Right lobe of liver (tissue), 6 donors: ENCODE measurements at places on chromosomes 3 and 15.

DNA sequence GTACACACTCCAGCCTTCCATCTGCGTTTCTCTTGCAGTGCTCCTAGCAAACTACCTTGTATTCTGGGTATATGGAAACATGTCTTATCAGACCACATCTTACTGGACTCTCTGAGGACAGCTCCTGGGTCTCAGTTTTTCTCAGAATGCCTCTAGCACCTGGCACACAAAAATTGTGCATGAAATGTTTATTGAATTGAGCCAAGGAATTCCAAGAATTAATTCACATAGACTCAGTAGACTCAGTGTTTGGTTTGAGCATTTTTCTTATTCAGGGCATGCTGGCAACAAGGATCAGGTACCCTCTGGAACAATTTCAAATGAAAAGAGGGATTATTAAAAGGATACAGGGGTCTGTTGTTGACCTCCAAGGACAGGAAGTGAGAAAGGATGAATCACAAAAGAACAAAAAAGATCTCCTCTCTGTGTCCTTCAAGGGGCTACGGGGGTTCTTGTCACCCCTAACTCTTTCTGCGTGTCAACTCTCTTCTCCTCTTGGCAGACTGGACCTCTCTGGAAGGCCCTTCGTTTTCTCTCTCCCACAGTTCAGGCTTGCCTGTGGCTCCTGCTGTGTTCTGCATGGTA, 270.0 kb upstream of the HES1 start:
- no peak for DNase-seq

- no peak for DNase-seq
Measured at GRCh38 chr3:189404024-189404423, 227.2 kb upstream of the TP63 start.

DNA sequence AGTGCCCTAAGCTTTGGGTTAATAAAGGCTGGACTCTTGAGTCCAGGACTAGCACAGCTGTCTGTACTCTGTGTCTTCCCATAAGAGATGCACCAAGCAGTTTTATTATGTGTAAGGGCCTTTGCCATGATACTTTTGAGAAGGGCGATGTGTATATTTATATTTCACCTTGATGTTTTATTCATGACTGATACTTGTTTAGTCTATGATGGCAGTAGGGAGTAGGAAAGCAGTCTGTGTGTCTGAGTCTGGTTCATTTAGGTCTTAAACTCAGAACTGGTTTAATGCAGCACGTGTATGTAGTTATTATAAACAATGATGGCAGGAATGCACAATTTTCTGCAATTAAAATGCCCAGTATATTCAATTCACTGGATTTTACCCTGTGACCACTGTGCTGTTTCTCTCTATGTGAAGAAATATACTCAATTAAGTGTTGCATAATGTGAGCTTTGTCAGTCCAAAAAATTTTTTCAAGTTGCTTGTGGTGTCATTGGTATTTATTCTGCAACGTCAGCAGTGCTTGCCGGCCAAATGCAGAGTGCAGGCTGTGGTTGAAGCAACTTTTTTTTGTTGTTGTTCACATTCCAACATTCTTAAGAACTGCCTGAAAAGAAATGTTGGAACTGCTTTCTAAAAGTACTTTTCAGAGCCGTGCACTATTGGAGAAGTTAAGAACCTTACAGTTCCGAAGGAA, 423.7 kb upstream of the SEMA6D start:
- DNase-seq: peak; percentile 37

DNA sequence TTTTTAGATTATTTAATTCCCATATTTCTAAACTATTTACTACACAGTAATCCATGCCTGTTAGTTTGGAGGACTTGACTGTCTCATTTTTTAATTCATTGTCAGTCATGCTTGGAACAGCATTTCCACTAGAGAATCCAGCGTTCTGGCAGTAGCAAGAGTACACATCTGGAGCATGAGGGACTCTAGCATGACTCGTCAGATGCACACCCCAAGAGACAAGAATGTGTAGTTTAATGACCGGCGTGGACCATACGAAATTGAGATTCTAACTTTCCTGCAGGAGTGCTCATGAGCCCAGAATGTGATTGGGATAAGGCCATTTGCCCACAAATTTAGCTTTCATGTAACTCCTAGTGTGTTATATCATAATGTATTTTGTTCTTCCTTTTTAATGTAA, 48.9 kb downstream of the ASB7 start:
- no peak for DNase-seq

- no peak for DNase-seq
Measured at GRCh38 chr3:72258361-72259141, 473.6 kb upstream of the PROK2 start.

- no peak for DNase-seq
Measured at GRCh38 chr3:50325497-50326181, 2.4 kb downstream of the TUSC2 start.

- no peak for DNase-seq
Measured at GRCh38 chr3:4078903-4079302, 224.3 kb upstream of the SETMAR start.

DNA sequence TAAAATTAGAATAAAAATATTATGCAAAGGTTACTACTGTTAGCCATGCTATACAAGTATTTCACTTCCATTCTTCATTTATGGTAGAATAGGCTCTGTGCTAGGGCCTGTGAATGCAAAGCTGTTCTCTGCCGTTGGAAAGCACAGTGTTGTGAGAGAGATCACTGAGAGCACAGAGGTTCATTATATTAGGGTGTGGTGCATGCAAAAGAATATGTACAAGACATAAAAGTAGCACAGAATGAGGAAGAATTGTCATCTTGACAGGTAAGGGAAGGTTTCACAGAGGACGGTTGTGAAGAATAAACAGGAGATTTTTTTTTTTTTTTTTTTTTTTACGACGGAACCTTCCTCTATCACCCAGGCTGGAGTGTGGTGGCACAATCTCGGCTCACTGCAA, 25.2 kb upstream of the FNDC3B start:
- no peak for DNase-seq

DNA sequence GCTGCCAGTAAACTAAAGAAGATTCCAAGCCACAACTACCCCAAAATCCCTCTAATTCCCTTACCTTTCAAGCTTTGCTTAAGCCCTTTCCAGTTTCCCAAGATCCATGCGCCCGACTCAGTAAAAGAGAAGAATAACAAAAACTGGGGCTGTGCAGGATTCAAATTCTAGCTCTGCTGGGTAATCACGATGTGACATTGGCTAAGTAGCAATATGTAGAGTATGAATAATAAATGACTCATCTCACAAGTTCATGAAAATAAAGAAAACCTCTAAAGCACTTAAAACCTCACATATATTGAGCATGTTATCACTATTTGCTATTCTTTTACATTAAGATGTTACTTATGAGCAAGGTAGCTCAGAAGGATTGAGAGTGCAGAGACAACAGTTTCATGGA, 522.2 kb upstream of the ZNF717 start:
- no peak for DNase-seq

DNA sequence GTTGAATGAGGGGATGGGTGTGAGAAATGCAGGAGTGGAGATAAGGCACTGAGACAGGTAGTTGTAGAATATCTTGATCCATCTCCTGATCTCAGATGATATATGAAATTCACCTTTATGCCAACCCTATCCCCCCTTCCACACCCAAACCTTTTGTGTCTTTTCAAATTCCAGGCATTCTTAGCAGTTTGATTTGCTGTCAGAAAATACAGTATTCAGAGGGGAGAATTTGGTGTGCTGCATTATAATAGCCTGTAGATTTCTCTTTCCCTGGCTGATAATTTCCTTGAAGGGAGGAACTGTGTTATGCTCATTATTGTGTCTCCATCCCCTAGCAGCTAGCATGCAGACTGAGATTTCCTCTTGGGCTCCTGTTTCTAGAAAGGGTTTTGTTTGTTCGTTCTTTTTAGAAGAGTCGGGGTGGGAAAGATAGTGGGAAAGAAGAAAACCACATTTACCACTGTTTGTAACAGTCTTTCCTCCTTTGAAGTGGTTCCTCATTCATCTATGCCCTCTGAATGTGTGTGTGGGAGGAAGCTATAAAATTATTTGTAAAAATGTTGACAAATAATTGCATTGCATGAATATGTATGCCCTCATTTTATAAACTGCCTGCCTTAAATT, 373.4 kb downstream of the DIPK2A start:
- DNase-seq: no peak

GRCh38 chr15:93467337-93467736, 378.3 kb upstream of the RGMA start:
- no peak for DNase-seq

- no peak for DNase-seq
Measured at GRCh38 chr15:82143390-82144385, 97.9 kb upstream of the MEX3B start.

- no peak for DNase-seq
Measured at GRCh38 chr15:80526556-80527340, 122.6 kb downstream of the ARNT2 start.

GRCh38 chr3:160130071-160130470, 95.2 kb upstream of the C3orf80 start:
- no peak for DNase-seq

GRCh38 chr3:42159706-42160472, 68.7 kb downstream of the TRAK1 start:
- no peak for DNase-seq

GRCh38 chr3:47163169-47164006, 525 bp downstream of the SETD2 start:
- DNase-seq: peak; percentile 62

- DNase-seq: no peak
Measured at GRCh38 chr3:119747357-119747756, 34.5 kb upstream of the NR1I2 start.

GRCh38 chr3:156493887-156494286, 61.0 kb downstream of the SSR3 start:
- no peak for DNase-seq

- DNase-seq: peak; percentile 97
Measured at GRCh38 chr3:179147873-179148615, at the start of gene PIK3CA. Gene PIK3CA, plus strand, starts transcription at chr3:179148357. Its CDS starts 50,469 bp downstream, at chr3:179198826.

- DNase-seq: no peak
Measured at GRCh38 chr3:94043285-94043684, 14.9 kb upstream of the STX19 start.

GRCh38 chr15:74540161-74540760, 759 bp upstream of the ARID3B start:
- no peak for DNase-seq

DNA sequence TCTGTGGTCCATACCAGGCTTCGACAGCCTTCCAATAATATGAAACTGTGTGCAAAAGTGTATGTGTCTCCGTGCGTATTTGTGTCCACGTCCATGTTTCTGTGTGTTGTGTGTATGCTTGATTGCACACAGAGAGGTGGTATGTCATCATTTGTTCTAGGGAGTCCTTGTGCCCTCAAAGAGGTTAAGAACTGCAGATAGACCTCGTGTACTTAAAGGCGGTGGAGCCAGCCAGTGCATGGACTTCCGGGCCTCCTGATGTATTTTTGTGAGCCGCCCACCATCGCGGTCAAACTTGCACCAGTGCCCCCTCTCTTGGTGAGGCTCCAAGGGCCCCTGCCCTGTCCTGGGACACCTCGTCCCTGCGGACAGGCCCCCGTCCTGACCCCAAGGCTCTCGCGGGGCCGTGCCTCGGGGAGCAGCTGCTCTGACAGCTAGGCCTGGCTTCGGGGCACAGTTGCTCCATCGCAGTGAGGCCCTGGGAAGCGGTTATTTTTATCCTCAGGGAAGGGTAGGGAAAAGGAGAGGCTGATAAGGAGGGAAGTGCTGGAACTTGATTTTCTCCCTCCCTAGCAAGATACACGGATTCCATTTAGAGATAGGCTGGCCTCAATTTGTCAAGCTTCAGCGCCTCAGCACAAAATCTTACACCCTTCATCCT, 1.2 kb upstream of the RYK start:
- peak; percentile 47 for DNase-seq
